ENCODE measurements at places on chromosomes 11 and 22. TPM values are rescaled to one million over a fixed set of nuclear protein-coding genes. Genes with fewer than 3 reads are reported as not detected.

GRCh38 chr11:14422814-14423182, 63.8 kb upstream of the RRAS2 start:
- DNase-seq, result no peak

DNA sequence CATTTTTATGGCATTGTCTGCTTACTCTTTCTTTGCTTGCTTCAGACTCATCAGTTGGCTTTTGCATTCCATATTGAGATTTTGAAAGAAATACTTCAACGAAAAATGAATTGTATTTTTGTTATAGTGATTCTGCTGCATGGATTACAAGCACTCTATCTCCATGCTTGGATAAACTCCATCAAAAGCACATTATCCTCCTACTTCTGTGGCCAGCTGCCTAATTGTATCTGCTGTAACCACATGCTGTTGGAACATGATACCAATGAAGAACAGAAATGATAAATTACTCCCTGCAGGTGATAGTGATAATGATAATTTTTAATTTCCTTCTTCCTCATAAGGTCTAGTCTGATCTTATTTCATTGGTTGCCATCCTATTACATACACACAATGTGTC, 100.8 kb downstream of the PRMT3 start:
- DNase-seq, result no peak

DNA sequence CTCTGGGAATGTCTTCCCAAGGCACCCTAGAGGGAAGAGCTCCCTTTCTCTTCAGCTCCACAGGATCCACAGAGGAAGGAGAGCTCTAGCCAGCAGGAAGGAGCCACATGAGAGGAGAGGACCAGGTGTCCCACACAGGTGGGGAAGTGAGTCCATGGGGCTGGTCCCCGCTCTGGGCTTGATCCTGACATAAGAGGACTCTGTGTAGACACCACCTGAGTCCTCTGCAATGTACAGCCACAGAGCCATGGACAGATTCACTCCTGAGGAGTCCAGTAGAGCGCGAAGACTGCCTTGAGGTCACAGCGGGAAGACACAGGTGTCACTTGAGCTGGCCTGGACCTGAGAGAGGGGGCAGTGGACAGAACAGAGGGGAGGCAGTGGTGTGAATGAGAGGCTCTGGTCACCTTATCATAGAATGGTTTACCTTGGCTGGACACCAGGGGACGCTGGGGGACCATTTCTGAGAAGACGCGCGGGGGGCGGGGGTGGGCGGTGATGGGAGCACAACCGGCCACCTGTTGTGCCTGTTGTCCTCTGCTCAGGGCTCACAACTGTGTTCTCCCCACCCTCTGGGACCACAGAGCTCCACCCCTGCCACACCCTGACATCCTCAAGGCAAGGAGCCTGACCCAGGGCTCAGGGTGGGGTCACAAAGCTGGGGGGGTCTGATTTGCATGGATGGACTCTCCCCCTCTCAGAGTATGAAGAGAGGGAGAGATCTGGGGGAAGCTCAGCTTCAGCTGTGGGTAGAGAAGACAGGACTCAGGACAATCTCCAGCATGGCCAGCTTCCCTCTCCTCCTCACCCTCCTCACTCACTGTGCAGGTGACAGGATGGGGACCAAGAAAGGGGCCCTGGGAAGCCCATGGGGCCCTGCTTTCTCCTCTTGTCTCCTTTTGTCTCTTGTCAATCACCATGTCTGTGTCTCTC, 128.2 kb downstream of the ZNF280B start:
- DNase-seq, result no peak

DNA sequence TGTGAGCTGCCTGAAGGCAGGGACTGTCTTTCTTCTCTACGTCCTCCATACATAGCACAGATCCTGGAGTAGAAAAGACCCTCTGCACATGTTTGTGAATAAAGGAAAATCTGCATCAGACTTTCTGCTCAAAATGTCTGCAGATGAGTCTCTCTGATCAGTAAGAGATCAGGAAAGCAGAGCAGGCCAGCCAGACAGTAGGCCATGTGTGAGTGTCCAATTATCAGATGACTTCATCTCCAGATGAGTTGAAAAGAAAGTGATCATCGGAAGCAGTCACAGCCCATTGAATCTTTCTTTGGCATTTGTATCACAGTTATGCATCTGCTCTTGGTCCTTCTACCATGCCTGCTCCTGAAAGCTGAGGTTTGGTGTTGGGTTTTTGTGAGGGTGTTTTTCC, 298.7 kb upstream of the NCAM1 start:
- DNase-seq, result no peak

DNA sequence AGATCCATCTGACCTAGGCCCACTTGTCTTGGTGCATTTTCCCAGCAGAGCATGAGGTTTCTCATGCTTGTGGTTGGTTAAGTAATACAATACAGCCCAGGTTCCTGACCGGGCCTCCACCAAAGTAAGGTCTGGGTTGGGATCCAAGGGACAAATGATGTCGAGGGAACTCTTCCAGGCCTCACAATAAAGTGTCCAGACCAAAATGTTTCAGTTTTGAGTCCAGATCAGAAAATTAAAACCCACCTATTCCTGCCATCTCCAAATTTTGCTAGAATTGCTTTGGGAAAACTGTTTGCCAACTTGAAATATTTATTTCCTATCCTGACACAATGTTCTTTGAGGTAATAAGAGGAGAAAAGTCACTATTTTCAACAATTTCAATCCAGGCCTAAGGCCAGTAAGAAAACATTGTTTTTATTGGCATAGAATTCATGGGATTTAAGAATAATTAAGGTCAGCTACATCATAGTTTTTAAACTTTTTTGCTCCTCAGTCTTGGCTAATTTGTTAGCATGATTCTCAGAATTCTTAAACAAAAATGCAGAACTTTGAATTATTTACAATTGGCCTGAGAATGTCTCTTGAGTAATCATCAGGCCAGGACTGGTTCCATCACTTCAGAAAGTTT, 51.4 kb downstream of the ME3 start:
- DNase-seq, result no peak

GRCh38 chr11:76657187-76658170, 13.1 kb downstream of the LRRC32 start:
- no peak for DNase-seq

DNA sequence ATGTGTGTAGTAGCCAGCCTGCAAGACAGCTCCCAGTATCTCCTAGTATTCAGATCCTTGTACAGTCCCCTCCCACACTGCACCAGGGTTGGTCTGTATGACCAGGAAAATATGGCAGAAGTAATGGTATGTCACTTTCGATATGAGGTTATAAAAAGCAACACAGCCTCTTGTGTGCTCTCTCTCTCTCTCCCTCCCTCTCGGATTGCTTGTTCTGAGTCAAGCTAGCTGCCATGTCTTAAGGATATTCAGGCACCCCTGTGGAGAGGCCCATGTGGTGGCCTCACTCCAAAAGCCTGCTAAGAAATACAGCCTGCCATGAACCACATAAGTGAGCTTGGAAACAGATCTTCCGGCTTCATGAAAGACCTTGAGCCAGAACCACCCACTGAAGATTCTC, 25.4 kb downstream of the FXYD6 start:
- no peak for DNase-seq

The SMTNL1 gene
- 0.67 TPM for polyA plus RNA-seq

The CARD10 gene
- polyA plus RNA-seq, result 15.6 TPM

Measured in right lung (tissue), 10 donors.